H9 (cell line): ENCODE measurements at places on chromosomes 5 and 9.

GRCh38 chr9:128122809-128123175 is 4.7 kb downstream of the PTGES2 start:
- H3K27ac ChIP-seq: no peak overlapping the region
- no peaks in the 10 kb centered on the region for H3K4me1 ChIP-seq
- H3K36me3 ChIP-seq: peaks cover 21% of the 10 kb centered on the region
- H3K4me3 ChIP-seq: no peak overlapping the region

DNA sequence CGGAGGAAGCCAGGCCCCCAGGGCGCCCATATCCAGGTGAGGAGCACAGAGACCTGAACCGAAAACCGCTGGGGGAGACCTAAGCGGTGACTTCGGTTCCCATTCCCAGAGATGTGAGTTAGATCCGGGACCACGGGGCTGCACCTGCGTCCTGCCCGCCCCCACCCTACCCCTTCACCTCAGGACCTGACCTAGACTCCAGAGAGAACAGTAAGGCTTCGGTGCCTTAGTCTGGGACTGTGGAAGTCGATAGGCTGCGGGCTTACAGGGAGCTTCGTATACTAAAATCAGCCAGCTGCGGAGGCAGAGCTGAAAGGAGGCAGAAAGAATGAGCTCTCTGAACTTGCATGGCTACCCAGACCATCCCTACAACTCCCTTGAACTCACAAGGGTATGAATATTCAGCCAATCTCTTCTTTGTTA is 518 bp upstream of the FAM13B start:
- no peaks in the 10 kb centered on the region; the same call in 1 of the 2 replicates for H3K4me1 ChIP-seq
- H3K27me3 ChIP-seq: no peaks in the 10 kb centered on the region
- peaks cover 3% of the 10 kb centered on the region; the same call in 1 of the 2 replicates for H3K36me3 ChIP-seq
- peak overlapping the region; percentile 46 for H3K27ac ChIP-seq
- no peak for DNase-seq

DNA sequence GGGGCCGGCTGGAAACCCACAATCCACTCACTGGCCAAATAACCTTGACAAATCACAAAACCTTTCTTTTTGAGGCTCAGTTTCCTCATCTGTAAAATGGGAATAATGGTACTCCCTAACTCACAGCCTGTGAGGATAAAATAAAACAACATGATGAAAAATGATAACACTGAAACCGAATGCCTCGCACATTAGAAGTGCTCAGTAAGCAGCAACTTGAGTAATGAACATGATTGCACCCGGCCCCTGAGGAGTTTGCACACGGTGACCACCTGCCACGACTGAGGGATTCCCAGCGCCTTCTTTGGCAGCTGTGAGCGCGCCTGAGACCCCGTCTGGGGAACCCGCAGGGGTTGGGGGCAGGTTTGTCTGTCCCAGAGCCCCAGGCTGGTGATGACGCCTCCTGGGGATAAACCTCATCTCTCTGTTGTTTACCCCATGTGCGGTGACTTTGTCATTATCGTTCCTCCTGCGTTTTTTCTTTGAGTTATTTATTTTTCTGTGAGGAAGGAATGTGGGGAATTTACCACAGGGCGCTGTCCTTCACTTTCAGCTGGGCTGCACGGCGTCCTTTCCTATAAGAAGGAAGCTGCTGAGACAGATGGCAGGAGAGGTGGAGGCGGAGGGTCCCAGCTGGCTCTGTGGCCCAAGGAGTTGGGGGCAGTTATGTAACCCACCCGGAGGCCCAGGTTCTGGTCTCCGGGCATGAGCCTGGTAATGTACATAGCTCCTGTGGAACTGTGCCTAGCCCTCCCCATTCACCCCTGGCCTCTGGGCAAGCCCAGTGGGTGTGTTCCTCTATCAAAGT is 3.0 kb upstream of the SYNPO start:
- no peaks in the 10 kb centered on the region for H3K36me3 ChIP-seq
- H3K4me1 ChIP-seq: no peaks in the 10 kb centered on the region
- no peak for DNase-seq
- no peak overlapping the region for H3K27ac ChIP-seq
- H3K4me3 ChIP-seq: no peak overlapping the region
- H3K27me3 ChIP-seq: no peaks in the 10 kb centered on the region

GRCh38 chr9:132267660-132268059 is 87.1 kb downstream of the SETX start:
- no peaks in the 10 kb centered on the region for H3K27me3 ChIP-seq
- no peak for DNase-seq
- H3K4me3 ChIP-seq: no peak overlapping the region
- H3K27ac ChIP-seq: no peak overlapping the region

DNA sequence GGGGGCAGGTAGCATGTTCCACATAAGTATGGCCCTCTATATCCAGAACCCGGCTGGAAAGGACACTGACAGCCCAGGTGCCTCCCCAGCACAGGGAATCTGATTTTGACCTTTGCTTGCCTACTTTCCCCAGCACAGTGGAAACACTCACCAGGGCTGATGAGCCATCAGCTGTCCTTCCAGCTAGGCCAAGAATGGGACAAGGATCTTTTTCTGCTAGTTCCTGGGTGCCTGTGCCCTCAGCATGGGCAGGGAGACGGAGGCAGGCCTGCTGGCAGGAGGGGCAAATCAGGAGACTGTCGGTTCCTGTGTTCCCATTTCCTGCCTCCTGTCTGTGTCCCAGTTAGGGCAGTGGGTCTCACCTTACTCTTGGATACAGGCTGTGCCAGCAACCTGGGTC is 1.1 kb downstream of the CYFIP2 start:
- H3K4me1 ChIP-seq: peaks cover 10% of the 10 kb centered on the region; the same call in 1 of the 2 replicates
- no peak overlapping the region for H3K27ac ChIP-seq
- H3K4me3 ChIP-seq: peak overlapping the region; percentile 83
- no peak for DNase-seq
- no peaks in the 10 kb centered on the region for H3K36me3 ChIP-seq
- H3K27me3 ChIP-seq: no peaks in the 10 kb centered on the region

- DNase-seq: no peak
- no peak overlapping the region for H3K27ac ChIP-seq
- H3K27me3 ChIP-seq: no peaks in the 10 kb centered on the region
- no peaks in the 10 kb centered on the region for H3K36me3 ChIP-seq
- no peak overlapping the region for H3K4me3 ChIP-seq
- H3K4me1 ChIP-seq: peaks cover 7% of the 10 kb centered on the region; the same call in 1 of the 2 replicates
Measured at GRCh38 chr9:121609822-121610637, 41.4 kb upstream of the DAB2IP start.

GRCh38 chr5:158805195-158805594 is 294.5 kb downstream of the EBF1 start:
- no peak overlapping the region for H3K27ac ChIP-seq
- DNase-seq: no peak
- H3K4me1 ChIP-seq: no peaks in the 10 kb centered on the region
- H3K36me3 ChIP-seq: no peaks in the 10 kb centered on the region; the same call in 2 of the 3 replicates
- H3K4me3 ChIP-seq: no peak overlapping the region

- no peaks in the 10 kb centered on the region for H3K36me3 ChIP-seq
- no peak overlapping the region for H3K27ac ChIP-seq
Measured at GRCh38 chr5:78562001-78562400, 86.6 kb downstream of the LHFPL2 start.

DNA sequence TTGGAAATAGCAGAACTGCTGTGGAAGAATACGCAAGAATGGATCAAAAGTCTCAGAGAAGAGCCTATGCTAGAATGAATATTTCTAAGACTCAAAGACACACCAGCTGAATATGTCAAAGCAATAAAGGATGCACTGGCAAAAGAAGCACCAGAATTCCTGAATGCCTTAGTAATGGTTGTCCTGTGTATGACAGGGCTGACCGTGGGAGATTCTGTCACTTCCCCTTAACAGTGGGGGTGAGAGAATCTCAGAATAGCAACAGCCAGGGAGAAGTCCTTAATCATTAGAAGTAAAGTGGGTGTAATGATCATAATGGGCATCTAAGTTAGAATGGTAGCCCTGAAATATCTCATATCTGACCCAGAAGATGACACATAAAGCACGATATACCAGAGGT is 14.6 kb upstream of the PRR16 start:
- H3K27ac ChIP-seq: no peak overlapping the region
- no peaks in the 10 kb centered on the region; the same call in 1 of the 2 replicates for H3K4me1 ChIP-seq
- no peak for DNase-seq
- no peak overlapping the region for H3K4me3 ChIP-seq

GRCh38 chr5:123951582-123951977 is 439.6 kb downstream of the CSNK1G3 start:
- no peak overlapping the region for H3K27ac ChIP-seq
- no peak overlapping the region for H3K4me3 ChIP-seq
- H3K36me3 ChIP-seq: peaks cover 12% of the 10 kb centered on the region
- H3K4me1 ChIP-seq: no peaks in the 10 kb centered on the region

DNA sequence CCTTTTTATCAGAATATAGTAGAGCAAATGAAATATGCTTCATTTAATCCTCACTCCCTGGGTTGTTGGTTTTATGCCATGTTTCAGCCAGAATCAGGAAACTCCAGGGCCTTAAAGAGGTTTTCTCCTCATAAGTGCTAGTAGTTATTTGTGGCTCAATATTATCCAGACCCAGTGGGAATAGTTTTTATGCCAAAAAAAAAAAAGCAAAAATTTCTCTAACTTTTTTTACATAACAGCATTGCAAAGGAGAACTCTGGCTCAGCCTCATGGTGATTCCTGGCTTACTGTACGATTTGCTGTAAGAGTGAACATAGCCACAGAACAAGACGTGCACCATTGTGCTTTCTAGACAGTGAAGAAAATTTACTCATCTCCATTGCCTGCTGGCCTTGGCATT is 232.5 kb downstream of the PJA2 start:
- H3K4me1 ChIP-seq: peaks cover 2% of the 10 kb centered on the region; the same call in 1 of the 2 replicates
- no peak overlapping the region for H3K4me3 ChIP-seq
- no peaks in the 10 kb centered on the region for H3K27me3 ChIP-seq
- no peak overlapping the region for H3K27ac ChIP-seq

- H3K4me3 ChIP-seq: no peak overlapping the region
- no peak overlapping the region for H3K27ac ChIP-seq
- H3K27me3 ChIP-seq: no peaks in the 10 kb centered on the region
- H3K36me3 ChIP-seq: peaks cover 4% of the 10 kb centered on the region
- DNase-seq: no peak
- H3K4me1 ChIP-seq: no peaks in the 10 kb centered on the region; the same call in 1 of the 2 replicates
Measured at GRCh38 chr5:168765551-168766425, 186.6 kb upstream of the PANK3 start.

DNA sequence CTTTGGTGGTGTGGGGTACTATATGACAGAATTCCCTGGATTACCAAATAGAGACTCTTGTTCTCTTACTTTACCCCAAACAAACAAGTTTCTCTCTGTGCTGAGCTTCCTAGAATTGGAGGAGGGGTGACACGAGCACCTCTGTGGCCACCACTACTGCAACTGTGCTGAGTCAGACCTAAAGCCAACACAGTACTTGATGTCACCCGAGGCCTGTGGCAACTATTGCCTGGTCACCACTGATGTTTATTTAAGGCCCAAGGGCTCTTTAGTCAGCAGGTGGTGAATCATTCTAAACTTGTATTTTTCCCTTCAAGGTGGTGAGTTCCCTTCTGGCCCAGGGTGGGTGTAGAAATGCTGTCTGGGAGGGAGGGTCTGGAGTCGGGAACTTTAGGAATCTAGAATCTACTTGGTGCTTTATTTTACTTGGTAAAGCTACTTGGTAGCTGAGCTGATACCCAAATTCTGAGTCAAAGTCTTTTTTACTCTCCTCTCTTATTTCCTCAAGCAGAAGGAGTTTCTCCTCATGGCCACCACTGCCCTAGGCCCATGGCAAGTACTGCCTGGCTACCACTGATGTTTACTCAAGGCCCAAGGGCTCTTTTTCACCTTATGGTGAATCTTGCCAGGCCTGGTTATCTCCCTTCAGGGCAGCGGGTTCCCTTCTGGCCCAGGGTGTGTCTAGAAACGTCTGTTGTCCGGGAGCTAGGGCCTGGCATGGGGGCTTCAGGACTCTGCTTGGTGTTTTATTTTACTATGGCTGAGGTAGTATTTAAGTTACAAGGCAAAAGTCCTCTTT is 9.8 kb downstream of the LURAP1L start:
- H3K4me1 ChIP-seq: no peaks in the 10 kb centered on the region
- H3K27me3 ChIP-seq: no peaks in the 10 kb centered on the region
- DNase-seq: no peak
- no peak overlapping the region for H3K27ac ChIP-seq
- no peaks in the 10 kb centered on the region; the same call in 1 of the 3 replicates for H3K36me3 ChIP-seq

DNA sequence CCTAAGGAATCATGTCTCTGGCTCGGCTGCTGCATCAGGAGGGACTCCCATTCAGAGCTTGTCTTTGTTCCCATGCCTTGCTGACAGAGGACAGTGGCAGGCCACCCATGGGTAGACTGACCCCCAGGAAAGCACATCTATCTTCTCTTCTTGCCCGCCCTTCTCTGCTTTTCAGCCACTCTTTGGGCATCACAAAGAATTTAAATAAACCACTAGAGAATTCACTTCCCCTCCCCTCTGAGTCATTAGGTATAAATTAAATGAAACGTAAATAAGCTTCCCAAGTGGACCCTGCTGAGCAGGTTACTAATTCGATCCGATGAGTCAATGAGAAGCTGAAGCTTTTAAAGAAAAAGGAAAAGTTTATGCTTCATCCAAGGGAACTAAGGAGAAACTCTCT is 97.0 kb downstream of the DRD1 start:
- no peak overlapping the region for H3K27ac ChIP-seq
- no peaks in the 10 kb centered on the region; the same call in 1 of the 2 replicates for H3K4me1 ChIP-seq

DNA sequence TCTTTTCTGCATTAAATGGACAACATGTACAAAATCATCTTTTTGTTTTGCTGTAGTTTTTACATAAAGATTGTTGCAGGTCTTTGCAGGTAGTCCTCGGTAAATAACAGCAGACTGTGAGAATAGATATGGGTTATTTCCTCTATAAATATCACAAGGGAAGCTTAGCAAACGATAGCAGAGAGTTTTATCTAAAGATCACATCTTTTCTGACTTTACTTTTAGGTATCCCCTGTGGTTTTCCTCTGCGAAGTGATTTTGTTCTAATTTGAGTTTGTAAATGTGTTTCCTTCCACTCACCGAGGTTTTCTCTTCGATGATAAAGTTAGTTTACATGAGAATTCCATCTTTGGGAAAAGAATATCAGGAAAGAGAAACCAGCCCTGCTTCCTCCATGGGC is 109.6 kb downstream of the EGFLAM start:
- H3K4me3 ChIP-seq: no peak overlapping the region
- H3K27ac ChIP-seq: no peak overlapping the region
- no peaks in the 10 kb centered on the region for H3K27me3 ChIP-seq
- no peaks in the 10 kb centered on the region for H3K36me3 ChIP-seq
- no peaks in the 10 kb centered on the region for H3K4me1 ChIP-seq

GRCh38 chr9:89884356-89885083 is 279.7 kb downstream of the GADD45G start:
- H3K4me1 ChIP-seq: no peaks in the 10 kb centered on the region
- H3K36me3 ChIP-seq: no peaks in the 10 kb centered on the region; the same call in 2 of the 3 replicates
- no peak overlapping the region for H3K4me3 ChIP-seq
- no peak for DNase-seq
- no peak overlapping the region for H3K27ac ChIP-seq

- no peaks in the 10 kb centered on the region for H3K4me1 ChIP-seq
- H3K4me3 ChIP-seq: no peak overlapping the region
- no peak overlapping the region for H3K27ac ChIP-seq
- peak; percentile 71 for DNase-seq
Measured at GRCh38 chr5:148733601-148734438, 79.5 kb upstream of the HTR4 start.

DNA sequence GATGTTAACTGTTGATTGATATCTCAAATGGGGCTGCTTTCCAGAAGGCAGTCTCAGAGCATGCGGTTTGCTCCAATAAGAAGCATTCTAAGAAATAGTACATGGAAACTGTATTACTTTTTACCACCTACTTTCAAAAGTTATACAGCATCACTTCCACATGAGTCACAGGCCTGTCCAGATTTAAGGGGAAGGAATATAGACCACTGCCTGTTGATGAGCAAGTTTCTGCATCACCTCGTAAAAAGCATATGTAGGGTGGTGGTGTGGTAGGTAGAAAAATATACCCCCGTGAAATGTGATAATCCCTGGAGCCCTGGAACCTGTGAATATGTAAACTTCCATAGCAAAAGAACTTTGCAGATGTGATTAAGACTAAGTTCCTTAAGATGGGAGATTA is 816.6 kb upstream of the CDH6 start:
- no peak overlapping the region for H3K27ac ChIP-seq
- no peaks in the 10 kb centered on the region for H3K27me3 ChIP-seq
- no peak overlapping the region for H3K4me3 ChIP-seq
- H3K4me1 ChIP-seq: no peaks in the 10 kb centered on the region
- DNase-seq: no peak
